Uterus (tissue), 4 donors: ENCODE measurements at places on chromosomes 4 and X. TPM values are rescaled to one million over a fixed set of nuclear protein-coding genes. Genes with fewer than 3 reads are reported as not detected.

The SOD3 gene
- 61.0 TPM for total RNA-seq

DNA sequence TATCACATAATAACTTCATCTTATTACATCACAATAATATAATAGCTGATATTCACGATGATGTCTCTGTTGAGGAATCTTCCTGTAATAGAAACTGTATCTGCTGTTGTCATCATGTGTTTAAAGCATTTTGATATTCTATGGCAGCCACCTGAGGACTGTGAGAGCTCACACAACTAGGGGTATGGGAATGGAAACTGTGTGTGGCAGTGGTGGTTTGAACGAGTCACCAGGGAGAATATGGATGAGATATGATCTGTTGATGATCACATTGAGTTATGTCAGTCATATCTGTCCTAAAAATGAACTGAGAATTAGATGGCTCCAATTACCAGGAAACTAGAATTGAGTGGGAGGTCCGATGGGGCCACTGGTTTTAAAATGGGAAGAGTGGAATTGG, 169.6 kb downstream of the MID1IP1 start:
- DNase-seq, result no peak

DNA sequence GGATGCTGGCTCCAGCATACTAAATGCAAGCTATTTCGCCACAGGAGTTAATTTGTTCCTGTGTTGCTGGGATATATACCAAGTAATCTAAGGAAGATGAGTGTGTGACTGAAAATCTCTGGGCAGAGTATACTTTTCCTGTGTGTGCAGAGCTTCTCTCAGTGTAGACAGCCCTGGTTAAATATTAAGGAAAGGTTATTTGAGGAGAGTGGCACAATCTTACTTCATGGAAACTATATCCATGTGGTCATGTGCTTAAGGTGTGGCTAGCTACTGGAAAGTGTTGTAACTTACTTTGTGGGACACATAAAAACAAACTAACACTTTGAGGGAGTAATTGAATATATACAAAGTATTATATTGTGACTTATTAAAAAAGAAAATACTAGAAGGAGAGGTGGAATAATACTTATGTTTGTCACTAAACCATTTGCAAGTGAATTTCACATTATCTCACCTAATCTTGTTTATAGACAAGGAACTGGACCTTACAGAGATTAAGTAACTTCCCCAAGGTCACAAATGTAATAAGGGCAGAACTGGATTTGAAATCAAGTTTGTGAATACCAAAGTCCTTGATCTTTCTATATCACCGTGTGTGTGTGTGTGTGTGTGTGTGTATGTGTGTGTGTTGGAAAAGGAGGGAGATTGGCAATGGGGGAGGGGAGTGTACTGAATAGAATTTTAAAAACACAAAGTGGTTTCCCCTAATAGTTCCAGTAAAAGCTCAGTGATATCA, 408.2 kb upstream of the NR3C2 start:
- no peak for DNase-seq

DNA sequence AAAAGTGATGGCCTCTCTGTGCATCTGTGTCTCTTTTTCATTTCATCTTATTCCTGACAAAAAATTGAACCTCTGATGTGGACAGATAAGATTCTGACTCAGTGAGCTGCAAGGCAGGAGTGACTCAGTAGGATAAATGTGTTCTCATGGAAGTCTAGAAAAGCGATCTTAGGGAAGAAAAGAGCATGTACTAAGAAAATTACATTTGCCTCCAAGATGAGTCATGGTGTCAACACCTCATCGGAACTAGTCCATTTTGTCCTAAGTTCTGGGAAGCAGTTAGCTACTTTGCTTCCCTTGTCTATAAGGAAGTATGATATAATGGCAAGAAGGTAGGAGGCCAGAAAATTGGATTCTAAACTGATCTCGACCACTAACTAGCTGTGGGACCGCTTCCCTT, 83.5 kb upstream of the AFF2 start:
- DNase-seq, result no peak

DNA sequence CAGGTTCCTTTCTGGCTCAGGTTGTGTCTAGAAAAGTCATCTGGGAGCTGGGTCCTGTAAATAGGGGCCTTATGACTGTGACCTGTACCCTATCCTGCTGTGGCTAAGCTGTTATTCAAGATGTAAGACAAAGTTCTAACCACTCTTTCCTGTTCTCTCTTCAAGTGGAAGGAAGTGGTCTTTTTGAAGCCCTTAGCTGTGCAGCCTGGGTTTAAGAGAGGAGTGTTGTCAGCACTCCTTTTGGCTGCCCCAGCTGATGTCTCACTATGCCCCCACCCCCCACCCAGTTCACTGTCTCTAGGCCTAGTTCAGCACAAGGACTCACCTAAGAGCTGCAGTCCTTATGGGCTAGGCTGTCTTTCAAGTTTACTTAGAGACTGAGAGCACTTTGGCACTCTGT, 1069.5 kb downstream of the FAM133A start:
- DNase-seq, result no peak
